HFFc6 (cell line): ENCODE measurements at places on chromosomes 3 and 15. TPM values are rescaled to one million over a fixed set of nuclear protein-coding genes. Genes with fewer than 3 reads are reported as not detected.

GRCh38 chr3:14481018-14481645 is 59.0 kb downstream of the GRIP2 start:
- peaks cover 2% of the 10 kb centered on the region for H3K27me3 ChIP-seq
- DNase-seq: no peak
- no peak overlapping the region for H3K4me3 ChIP-seq
- H3K36me3 ChIP-seq: peaks cover 34% of the 10 kb centered on the region

GRCh38 chr15:65611888-65612615 is 1.1 kb upstream of the INTS14 start:
- no peak for DNase-seq
- peaks cover 27% of the 10 kb centered on the region for H3K4me1 ChIP-seq
- peak overlapping the region; percentile 91 for H3K4me3 ChIP-seq
- peaks cover 4% of the 10 kb centered on the region for H3K27me3 ChIP-seq
- peak overlapping the region; percentile 97 for H3K27ac ChIP-seq

DNA sequence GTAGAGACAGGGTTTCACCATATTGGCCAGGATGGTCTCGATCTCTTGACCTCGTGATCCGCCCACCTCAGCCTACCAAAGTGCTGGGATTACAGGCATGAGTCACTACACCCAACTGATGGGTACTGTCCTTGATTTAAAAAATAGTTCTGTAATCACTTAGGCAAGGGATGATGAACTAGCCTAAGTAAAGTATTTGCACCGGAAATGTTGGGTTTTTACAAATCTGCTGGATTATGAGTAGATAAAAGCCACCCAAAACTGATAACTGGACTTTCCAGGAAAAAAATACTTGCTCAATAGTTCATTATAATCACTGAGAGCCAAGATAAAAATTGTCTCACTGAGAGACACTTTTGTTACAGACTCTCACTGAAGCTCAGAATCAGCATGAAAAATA is 218.0 kb downstream of the WNT5A start:
- H3K4me1 ChIP-seq: peaks cover 82% of the 10 kb centered on the region
- H3K27ac ChIP-seq: peak overlapping the region; percentile 12
- H3K4me3 ChIP-seq: no peak overlapping the region
- DNase-seq: no peak
- H3K27me3 ChIP-seq: no peaks in the 10 kb centered on the region; the same call in 1 of the 2 replicates

KNG1 gene
- not detected in 3 replicates for total RNA-seq

DNA sequence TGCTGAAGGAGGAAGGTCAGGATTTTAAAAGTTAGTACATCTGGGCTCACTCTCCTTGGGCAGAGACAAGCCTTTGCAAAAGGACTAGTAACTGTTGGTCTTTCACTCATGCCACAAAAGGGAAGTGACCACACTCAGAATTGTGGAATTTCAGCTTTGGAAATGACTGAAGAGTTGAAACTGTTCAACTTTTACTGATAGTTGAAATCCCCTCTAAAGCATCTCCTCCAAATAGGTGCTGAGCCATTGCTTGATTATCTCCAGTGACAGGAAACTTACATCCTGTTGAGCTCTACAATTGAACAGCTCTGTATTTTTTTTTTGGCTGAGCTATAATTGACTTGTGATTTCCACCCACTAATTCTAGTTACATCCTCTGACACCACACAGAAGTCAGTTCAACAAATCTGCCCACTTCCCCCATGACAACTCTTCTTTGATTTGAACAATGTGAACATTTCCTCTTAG is 254.8 kb upstream of the TPRG1 start:
- no peak overlapping the region for H3K27ac ChIP-seq
- H3K27me3 ChIP-seq: no peaks in the 10 kb centered on the region
- H3K36me3 ChIP-seq: peaks cover 5% of the 10 kb centered on the region; the same call in 1 of the 2 replicates

IL20RB gene
- 0.91 to 1.3 TPM (median 1.3 TPM) in 3 replicates for total RNA-seq

TRPC1 gene
- 8.4 to 14.6 TPM (median 11.6 TPM) in 3 replicates for total RNA-seq

CCDC39 gene
- total RNA-seq: not detected in 3 replicates

- H3K4me3 ChIP-seq: no peak overlapping the region
- H3K27ac ChIP-seq: no peak overlapping the region
- H3K27me3 ChIP-seq: peaks cover 2% of the 10 kb centered on the region; the same call in 1 of the 2 replicates
- DNase-seq: no peak
- H3K36me3 ChIP-seq: no peaks in the 10 kb centered on the region; the same call in 1 of the 2 replicates
- peaks cover 42% of the 10 kb centered on the region for H3K4me1 ChIP-seq
These were observed 93.8 kb upstream of the TGFBR2 start for GRCh38 chr3:30512576-30512975.

DNA sequence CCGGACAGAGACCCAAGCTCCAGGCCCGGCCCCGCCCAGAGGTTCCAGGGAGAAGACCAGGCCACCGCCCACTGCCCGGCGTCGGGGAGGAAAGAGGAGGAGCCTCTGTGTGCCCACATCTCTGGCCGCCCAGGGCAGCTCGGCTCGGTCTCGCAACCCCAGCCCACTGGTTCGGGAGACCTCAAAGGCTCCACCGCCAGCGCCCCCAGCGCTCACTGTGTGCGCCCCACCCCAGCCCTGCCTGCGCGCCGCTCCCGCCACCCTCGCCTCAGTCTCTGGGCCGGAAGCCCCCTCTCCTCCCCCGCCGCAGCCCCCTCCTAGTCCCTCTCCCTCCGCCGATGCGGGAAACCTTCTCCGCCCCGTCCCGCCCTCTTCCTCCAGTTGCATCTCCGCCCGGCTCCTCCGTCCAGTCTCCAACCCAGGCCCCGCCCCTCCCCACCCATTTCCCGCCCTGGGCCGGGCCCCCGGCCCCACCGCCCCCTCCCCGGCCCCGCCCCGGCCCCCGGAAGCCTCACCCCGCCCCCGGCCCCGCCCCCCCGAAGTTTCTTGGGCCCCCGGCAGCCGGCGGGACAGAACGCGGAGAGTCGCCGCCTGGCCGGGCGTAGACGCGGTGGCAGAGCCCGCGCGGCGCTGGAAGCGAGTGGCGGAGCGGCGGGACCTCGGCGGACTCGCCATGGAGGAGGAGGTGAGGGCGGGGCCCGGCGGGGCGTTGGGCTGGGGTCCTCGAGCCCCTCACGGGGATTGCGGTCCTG is at the start of gene PLEKHO2:
Gene PLEKHO2 (plus strand): TSS at position 572 of the 752 bp plus-strand sequence. CDS start 102 bp downstream, at position 674.
- H3K36me3 ChIP-seq: peaks cover 6% of the 10 kb centered on the region; the same call in 1 of the 2 replicates
- no peaks in the 10 kb centered on the region; the same call in 1 of the 2 replicates for H3K27me3 ChIP-seq
- peak within 1 kb of the TSS; percentile 91 for H3K27ac ChIP-seq
- peak within 1 kb of the TSS; percentile 99 for H3K4me3 ChIP-seq
- peaks cover 43% of the 10 kb centered on the region for H3K4me1 ChIP-seq

TEX55 gene
- total RNA-seq: not detected in 2 replicates

DNA sequence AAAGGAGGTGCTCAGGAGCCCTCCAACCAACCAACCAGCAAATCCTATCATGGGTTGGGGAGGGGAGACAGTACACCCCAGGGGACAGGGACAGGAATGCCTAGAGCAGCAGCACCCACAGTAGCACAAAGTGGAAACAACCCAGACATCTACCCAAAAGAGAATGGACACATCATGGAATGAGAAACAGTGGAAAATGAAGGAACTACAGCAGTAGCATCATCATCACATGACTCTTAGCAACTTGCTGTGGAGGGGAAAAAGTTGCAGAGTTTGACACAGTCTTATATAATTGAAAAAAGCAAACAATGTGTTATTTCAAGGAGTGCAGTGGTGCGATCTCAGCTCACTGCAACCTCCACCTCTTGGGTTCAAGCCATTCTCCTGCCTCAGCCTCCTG is 11.0 kb downstream of the C3orf22 start:
- DNase-seq: no peak
- no peaks in the 10 kb centered on the region for H3K4me1 ChIP-seq
- no peak overlapping the region for H3K4me3 ChIP-seq
- peaks cover 31% of the 10 kb centered on the region for H3K27me3 ChIP-seq
- no peaks in the 10 kb centered on the region for H3K36me3 ChIP-seq
- no peak overlapping the region for H3K27ac ChIP-seq

DNA sequence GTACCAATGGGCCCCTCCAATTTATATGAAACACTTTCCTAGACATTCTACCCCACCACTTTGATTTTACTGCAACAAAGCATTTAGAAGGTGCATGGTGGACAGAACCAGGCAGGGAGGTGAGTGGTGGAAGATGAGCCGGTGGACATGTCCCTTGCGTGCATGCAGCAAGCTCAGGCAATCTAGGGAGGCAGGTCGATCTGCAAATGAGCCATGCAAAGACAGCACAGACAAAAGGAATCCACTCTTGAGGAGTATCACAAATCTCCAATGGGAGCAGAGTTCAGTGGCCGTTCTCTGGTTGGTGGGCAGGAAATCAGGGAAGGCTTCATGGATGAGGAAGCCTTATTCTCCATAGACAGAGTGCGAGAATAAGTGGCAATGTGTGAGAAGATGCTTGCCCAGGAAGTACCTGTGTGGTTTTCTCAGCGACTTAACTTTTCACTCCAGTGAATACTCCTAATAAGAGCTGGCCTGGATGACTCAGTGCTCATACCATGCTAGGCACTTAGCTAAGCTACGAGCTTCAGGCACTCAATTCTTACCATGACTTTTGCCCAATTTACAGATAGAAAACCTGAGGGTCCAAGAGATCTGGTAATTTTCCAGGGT is 152.5 kb downstream of the FOXP1 start:
- no peak overlapping the region for H3K27ac ChIP-seq
- DNase-seq: peak; percentile 9
- H3K4me3 ChIP-seq: no peak overlapping the region
- H3K36me3 ChIP-seq: peaks cover 12% of the 10 kb centered on the region

- DNase-seq: no peak
- no peaks in the 10 kb centered on the region for H3K36me3 ChIP-seq
- no peak overlapping the region for H3K27ac ChIP-seq
- H3K27me3 ChIP-seq: peaks cover 36% of the 10 kb centered on the region
- H3K4me1 ChIP-seq: no peaks in the 10 kb centered on the region
These were observed 45.8 kb upstream of the PCSK6 start for GRCh38 chr15:101535170-101535902.

- H3K4me1 ChIP-seq: peaks cover 71% of the 10 kb centered on the region
- H3K36me3 ChIP-seq: peaks cover 45% of the 10 kb centered on the region
- no peak overlapping the region for H3K27ac ChIP-seq
These were observed 90.4 kb downstream of the PRICKLE2 start for GRCh38 chr3:64134882-64135281.

RYR3 gene
- not detected in 3 replicates for total RNA-seq

DNA sequence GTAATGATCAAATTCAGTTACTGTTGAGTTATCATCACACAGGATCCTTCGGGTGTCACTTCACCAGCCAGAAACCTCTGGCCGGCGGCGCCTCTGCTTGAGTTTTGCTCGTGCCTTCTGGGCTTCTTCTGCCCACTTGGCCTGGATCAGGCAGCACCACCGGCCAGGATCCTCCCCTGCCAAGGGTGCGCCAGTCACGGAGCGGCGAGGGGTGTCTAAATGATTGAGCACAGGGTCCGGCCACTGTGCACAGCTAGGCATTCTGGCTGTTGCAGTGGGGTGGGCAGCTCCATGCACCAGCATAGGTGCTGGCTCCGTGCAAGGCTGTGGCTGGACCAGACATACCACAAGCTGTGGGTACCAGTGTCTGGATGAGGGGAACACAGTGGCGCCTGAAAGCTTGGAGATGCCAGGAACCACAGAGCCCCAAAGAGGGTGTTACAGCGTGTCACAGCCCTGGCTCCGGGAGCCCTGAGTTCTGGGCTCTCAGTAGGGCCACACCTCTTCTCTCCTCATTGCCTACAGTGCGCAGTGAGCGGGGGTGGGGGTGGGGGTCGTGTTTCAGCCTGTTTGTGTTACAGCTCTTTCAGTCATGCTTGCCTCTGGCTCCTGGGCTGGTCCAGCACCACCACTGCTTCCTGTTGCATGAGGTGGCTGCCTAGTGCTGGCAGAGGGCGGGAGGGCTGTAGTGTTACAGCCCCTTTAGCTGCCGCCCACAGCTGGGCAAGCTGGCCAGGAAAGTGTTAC is 169.4 kb downstream of the FNDC3B start:
- H3K4me1 ChIP-seq: peaks cover 50% of the 10 kb centered on the region
- H3K27me3 ChIP-seq: no peaks in the 10 kb centered on the region; the same call in 1 of the 2 replicates
- H3K27ac ChIP-seq: 0 out of 2 replicates have a peak overlapping the region, but pooled peaks have one; percentile 5
- no peak for DNase-seq
- no peak overlapping the region for H3K4me3 ChIP-seq

GPR62 gene
- total RNA-seq: 0.09 to 0.10 TPM in 2 of 3 replicates, not detected in the other

SI gene
- not detected in 3 replicates for total RNA-seq

GRCh38 chr3:152245498-152246170 is 23.1 kb upstream of the MBNL1 start:
- peaks cover 17% of the 10 kb centered on the region for H3K4me1 ChIP-seq
- DNase-seq: no peak
- H3K27me3 ChIP-seq: no peaks in the 10 kb centered on the region
- no peak overlapping the region for H3K4me3 ChIP-seq

DNA sequence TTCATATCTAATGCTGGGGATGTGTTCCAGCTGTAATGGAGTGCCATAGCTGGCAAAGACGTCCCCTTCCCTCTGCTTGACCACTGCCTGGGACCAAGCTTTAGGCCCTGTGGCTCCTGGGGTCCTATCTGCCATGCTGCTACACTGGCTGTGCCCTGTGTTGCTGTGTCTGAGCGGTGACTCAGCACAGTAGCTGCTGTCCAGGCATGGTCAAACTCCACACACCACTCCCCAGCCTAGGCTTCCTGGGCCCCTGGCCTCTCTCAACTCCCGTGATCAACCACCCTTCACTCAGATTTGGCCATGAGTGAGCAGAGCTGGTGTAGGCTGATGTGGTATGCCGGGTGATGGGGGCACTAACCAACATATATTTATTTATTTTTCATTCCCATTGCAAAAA is 27.0 kb downstream of the EPHB1 start:
- H3K4me1 ChIP-seq: no peaks in the 10 kb centered on the region
- no peaks in the 10 kb centered on the region for H3K36me3 ChIP-seq
- H3K27ac ChIP-seq: no peak overlapping the region
- no peaks in the 10 kb centered on the region; the same call in 1 of the 2 replicates for H3K27me3 ChIP-seq

SLC6A1 gene
- total RNA-seq: not detected in 3 replicates

- no peaks in the 10 kb centered on the region for H3K27me3 ChIP-seq
- peak overlapping the region; percentile 62 for H3K4me3 ChIP-seq
- DNase-seq: peak; percentile 80
- H3K27ac ChIP-seq: peak overlapping the region; percentile 71
- no peaks in the 10 kb centered on the region for H3K36me3 ChIP-seq
- H3K4me1 ChIP-seq: peaks cover 55% of the 10 kb centered on the region
These were observed 12.3 kb upstream of the PHLDB2 start for GRCh38 chr3:111846717-111847116.

GRCh38 chr15:42553554-42553953 is 4.9 kb downstream of the HAUS2 start:
- no peaks in the 10 kb centered on the region for H3K36me3 ChIP-seq
- no peak overlapping the region for H3K27ac ChIP-seq

DNA sequence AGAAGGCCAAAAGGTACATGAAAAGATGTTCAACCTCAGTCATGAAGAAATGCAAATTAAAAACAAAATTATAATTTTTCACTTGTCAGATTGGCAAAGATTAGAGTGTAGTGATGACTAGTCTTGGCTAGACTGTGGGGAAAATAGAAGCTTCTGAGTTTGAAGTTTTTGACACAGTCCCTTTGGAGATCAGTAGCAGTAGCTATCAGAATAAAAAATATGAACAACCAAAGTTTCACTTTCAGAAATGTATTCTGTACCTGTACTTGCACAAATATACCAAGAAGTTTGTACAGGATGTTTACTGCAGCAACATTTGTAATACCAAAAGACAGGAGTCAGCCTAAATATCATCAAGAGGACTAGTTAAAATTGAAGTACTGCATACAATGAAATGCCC is 14.1 kb downstream of the ATP2C1 start:
- H3K4me3 ChIP-seq: no peak overlapping the region
- no peak for DNase-seq
- no peaks in the 10 kb centered on the region for H3K27me3 ChIP-seq
- H3K27ac ChIP-seq: no peak overlapping the region

GRCh38 chr3:125172346-125172745 is 40.2 kb downstream of the SLC12A8 start:
- H3K27ac ChIP-seq: no peak overlapping the region
- no peak for DNase-seq
- H3K27me3 ChIP-seq: no peaks in the 10 kb centered on the region
- H3K4me1 ChIP-seq: peaks cover 21% of the 10 kb centered on the region
- H3K36me3 ChIP-seq: peaks cover 9% of the 10 kb centered on the region; the same call in 1 of the 2 replicates
